ENCODE measurements at places on chromosomes 11 and 22.

DNA sequence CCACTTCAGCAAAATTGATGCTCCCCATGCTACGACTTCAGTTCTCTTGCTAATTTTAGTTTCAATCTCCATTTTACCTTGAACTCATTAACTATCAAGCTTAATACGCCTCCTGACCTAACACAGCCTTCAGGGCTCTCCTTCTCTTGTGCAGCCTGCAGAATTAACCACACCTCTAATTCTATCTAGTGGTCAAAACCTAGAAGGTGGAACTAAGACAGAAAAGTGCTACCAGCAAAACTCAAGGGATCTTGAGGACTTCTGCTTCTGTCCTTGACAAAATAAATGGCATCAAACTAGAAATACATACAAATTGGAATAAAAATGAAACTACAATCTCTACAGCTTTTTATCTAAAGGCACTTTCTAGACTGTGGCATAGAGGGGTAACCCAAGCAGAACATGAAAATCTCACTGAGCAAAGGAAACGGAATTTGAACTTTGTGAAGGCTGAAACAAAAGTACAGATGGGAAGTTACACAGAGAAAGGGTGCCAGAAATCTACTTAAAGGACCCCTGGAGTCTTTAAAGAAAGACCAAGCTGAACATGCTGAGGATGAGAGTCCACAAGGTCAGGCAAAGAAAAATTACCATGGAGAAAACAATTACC, 10.7 kb downstream of the CWF19L2 start:
- no peak for DNase-seq

- DNase-seq, result no peak
These were observed 9.2 kb upstream of the STIP1 start for GRCh38 chr11:64176751-64177150.

GRCh38 chr11:2975594-2975993, 16.5 kb downstream of the NAP1L4 start:
- no peak for DNase-seq

GRCh38 chr22:44486538-44486937, 11.5 kb downstream of the RTL6 start:
- no peak for DNase-seq

GRCh38 chr11:134271978-134272377, 4.2 kb upstream of the GLB1L3 start:
- no peak for DNase-seq

GRCh38 chr11:35223991-35224390, 85.0 kb downstream of the CD44 start:
- DNase-seq, result no peak

GRCh38 chr22:30889268-30889995, 79.1 kb downstream of the MORC2 start:
- no peak for DNase-seq

Measured in skeletal muscle cell (primary cell).